ENCODE measurements at places on chromosomes 2 and 18.

- no peak for DNase-seq
These were observed 599.1 kb upstream of the SOX11 start for GRCh38 chr2:5093056-5093455.

DNA sequence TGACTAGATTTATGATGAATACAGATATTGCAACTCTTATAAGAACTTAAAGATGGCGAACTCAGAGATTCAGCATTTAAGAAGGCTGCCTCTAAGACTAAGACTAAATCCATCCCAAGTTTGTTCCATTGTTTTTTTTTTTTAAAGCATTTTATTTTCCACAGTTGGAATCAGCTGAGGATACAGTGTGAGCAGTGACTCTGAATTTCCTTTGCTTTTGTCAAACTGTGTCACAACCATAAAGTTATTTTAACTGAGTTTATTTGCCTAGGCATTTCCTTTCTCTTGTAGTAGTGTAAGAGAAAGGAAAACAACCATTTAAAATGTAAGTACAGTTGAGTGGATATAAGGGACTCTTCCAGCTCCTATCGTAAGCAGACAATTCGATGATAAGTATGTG is 63.9 kb downstream of the ZEB2 start:
- no peak for DNase-seq

DNA sequence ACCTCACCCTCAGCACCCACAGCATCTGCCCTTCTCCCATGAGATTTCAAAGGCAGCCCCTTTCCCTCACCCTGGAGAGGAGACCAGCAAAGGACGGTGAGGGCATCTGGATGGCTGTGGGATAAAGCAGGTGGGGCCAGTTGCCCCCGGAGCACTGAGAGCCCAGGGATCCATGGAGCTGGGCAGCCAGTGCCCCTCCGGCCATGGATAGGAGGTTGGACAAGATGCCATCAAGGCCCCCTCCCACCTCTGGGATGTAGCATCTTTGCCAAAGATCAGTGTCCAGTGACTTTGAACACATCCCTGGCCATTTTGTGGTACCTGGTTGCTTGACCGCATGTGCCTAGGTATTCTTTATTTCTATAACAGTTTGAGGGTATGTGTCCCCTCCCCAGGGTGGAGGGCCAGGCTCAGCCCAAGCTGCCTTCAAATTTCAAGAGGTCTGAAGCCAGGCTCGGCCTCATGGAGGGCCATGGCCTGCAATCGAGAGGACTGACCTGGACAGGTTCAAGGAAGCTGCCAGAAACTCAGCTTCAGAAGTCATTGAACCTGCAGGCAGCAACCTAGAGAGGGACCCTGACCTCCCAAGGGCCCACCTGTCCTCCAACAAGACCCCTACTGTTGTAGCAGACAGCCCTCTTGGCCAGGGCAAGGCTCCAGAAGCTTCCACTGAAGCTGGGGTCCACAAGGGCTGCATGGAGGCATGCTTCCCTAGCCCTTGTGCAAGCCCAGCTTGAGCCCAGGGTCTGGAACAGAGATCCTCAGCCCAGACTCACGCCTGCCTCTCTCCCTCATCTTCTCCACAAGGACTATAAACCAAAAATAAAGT is 55.5 kb upstream of the BIN1 start:
- DNase-seq, result no peak

DNA sequence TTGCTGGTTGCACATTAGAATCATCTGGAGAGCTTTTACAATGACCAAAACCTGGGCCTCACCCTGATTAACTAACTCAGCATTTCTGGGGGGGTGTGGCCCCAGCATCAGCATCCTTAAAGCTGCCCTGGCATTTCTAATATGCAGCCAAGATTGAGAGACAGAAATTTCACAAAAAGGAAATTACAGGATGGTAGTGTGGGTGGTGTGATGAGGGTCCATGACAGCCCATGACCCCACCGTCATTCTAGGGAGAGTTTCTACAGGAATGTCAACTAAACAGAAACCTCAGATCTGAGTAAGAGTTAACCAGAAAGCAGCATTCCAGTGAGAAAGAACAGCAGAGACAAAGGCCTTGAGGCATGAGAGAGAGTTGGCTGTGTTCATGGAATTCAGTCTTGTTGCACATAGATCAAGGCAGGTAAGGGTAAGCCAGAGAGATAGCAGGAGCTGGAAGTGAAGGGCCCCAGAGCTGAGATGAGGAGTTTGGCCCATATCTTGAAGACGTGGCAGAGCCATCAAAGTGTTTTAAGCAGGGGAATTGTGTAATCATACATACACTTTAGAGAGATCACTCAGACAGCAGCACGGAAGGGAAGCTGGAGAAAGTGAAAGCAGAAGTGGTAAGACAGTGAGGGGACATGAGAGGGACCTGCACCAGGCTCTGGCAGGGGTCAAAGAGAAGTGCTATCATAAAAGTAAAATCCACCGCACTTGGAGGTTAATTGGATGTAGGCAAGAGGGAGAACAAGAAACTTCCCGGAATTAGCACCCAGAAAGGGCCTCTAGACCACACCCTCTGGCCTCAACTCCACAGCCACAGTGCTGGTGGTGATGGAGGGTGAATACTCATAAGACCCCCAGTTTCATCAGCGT is 7.8 kb upstream of the TRABD2A start:
- peak; percentile 76 for DNase-seq

- DNase-seq, result no peak
These were observed 544 bp downstream of the EVA1A start for GRCh38 chr2:75560022-75560767.

DNA sequence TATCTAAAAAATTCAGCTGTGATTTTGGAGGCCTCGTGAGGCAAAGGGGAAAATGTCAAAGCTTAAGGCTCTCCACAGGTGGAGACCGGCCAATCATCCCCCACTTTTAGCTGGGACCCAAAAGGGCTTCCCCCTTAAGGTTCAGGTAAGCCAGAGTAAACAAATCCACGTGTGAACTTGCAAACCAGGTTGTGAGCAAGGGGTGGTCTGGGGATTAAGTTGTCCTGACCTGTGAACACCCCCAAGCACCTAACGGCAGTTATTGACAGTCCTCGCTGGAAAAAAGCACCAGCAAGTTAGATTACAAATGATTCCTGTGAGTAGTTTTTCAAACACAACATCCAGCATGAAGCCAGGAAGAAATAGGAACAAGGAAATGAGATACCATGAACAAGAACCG is 42.9 kb downstream of the MYO7B start:
- no peak for DNase-seq

GRCh38 chr2:157426477-157426994 is 17.4 kb downstream of the CYTIP start:
- no peak for DNase-seq

DNA sequence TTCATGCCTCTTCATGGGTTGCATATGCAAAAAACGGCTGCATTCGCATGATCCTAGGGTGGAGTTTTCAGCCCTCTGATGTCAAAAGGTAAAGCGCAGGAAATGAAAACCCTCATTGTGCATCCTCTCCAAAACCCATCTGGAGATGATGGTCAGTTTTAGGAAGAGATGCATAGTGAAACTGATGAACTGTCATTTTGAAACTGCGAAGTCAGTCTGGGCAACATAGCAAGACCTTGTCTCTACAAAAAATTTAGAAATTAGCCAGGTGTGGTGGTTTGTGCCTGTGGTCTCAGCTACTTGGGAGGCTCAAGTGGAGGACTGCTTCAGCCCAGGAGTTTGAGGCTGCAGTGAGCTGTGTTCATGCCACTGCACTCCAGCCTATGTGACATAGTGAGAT is 2.5 kb upstream of the TTLL4 start:
- DNase-seq, result peak; percentile 72

DNA sequence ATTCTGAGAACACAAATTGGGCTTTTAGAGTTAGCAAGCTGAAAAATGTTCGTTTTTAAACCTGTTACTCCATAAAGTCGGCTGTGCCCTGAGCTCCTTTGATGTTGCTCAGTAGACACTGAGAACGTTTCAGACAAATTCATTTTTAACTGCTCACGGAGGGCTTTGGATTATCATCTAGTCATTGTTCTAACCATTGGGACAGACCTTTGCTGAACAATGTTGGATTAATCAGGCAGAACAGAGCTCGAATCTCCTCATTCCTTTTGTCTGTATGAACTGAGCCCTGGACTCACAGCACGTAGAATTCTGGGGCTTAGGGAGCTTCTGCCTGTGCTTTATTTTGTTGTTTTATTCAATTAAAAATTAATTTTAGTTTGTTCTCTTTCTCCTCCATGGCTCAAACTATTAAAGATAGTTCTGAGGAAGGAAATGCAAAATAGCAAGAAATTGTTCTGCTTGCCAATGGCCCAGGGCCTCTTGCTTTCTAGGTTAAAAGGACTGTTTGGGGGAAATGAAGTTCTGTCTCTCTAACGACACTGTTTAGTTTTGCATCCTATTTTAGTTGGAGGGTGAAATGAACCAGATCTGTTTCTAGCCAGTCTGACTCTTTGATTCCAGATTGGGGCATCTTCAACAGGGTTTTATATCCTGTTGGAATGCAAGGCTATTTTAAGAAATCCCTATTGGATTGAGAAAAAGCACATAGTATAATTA is 114.7 kb upstream of the CXCR4 start:
- no peak for DNase-seq

GRCh38 chr2:218557941-218558340 is 10.2 kb downstream of the USP37 start:
- no peak for DNase-seq

DNA sequence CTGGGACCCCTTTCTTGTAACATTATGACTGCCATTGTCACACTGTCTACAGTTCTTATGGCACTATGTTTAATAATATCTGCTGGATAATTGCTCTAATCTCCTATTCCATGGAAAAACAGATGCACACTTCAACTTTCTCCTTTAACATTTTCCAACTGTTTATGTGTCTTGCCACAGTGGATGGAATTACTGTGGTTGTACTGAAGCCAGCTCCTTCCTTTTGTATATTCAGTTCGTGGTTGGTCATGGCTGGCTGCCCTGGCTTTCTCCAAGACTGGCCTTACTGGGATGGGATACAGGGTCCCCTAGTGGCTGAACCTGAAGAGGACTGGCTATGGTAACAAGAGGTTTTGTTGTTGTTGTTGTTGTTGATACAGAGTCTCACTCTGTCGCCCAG is 113.9 kb downstream of the SS18 start:
- DNase-seq, result no peak

DNA sequence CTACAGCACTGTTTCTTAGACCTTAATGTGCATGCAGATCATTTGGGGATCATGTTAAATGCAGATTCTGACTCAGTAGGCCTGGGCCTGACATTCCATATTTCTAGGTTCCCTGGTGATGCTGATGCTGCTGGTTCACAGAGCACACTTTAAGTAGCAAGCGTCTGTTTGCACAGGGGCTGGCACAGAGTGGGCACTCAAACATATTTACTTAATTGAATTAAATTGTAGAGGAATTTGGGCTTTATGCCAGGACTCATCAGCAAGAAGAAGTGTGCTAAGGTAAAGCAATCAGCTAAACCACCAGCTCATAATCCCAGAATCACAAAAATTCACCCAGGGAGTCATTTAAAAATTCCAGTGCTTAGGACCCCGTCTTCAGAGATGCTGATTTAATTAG is 25.1 kb upstream of the INPP4A start:
- DNase-seq, result no peak

- no peak for DNase-seq
These were observed 160.0 kb downstream of the NDUFA10 start for GRCh38 chr2:239865059-239865639.

DNA sequence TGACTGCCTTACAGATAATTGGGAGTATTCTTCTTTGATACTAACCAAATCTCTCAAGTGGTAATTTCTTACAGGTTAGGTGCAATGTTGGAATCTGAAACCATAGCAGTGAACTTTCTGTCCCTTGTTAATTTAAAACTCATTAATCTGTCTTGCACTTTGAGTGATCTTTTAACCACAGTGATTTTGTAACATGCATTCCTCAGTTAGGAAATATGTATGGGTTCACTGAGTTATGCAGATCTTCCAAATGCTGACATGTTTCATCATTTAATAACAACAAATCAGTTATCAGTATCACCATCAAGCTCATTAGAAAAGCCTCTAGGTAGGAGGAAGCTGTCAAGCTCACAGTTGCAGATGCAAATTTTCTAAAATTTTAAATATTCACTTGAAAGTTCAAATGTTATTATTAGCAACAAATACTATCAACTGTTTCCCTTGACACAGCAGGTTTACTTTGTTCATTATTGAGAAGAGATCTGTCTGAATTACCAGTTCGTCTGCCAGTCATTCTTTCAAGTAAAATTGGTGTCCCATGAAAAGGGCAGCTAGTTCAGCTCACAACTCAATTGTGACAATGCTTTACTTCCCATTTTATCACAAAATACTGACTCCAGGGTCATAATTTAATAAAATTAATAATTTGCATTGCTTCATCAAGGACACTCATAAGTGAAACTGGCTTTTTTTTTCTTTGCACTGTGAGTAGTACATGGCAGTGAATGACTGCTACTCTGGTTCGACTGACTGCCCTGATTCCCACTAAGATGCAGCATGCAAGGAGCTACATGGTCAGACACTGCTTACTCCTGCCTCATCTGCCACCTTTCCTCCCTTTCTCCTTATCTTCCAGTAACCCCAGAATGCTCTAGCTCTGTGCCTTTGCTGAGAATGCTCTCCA is 31.6 kb downstream of the SUCLG1 start:
- no peak for DNase-seq

DNA sequence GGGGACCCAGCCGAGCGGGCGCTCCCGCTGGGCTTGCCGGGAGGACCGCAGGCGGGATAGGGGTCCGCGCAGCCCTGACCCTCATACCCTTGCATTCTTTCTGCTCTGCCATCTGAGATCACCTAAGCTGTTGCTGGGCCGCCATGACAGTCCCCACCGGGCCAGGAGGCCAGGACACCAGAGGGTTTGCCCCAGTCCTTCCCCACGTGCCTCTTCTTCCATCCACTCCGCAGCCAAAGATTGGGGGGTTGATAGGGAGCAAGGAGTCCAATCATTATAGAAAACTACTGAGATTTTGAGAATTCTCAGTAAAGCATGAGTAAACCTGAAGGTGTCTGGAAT is 453 bp upstream of the GRB14 start:
- no peak for DNase-seq

DNA sequence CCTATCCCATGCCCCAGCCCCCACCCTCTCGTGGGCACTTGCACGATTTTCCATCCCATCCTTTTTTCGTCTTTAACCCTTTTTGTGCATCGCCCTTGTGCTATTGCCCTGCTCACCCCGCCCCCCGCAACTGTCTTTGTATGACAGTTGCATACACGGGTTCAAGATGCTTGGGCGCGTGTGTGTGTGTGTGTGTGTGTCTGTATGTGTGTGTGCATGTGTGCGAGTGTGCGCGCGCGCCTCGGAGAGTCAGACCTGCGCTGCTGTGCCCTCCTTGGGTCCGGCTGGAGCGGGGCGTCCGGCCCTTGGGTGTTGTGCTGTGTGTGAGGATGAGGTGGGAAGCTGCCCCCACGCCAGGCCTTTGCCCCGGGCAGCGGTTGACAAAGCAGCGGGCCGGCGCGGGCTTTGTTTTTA is 230.7 kb downstream of the HAUS1 start:
- no peak for DNase-seq

GRCh38 chr18:13262839-13263691 is 44.5 kb downstream of the LDLRAD4 start:
- no peak for DNase-seq

- no peak for DNase-seq
These were observed 14.3 kb downstream of the KCNK3 start for GRCh38 chr2:26706616-26707473.

- DNase-seq, result no peak
These were observed 7.1 kb upstream of the CSRNP3 start for GRCh38 chr2:165462443-165462842.

Measured in activated CD4-positive, alpha-beta T cell treated with anti-CD3 and anti-CD28 coated beads, Interleukin-2, amount 50 U/mL, for 16 hours (primary cell).